ENCODE measurements at places on chromosomes 7 and 10.

- no peak for DNase-seq
Observed at GRCh38 chr7:117399820-117400422, 27.4 kb downstream of the ASZ1 start.

DNA sequence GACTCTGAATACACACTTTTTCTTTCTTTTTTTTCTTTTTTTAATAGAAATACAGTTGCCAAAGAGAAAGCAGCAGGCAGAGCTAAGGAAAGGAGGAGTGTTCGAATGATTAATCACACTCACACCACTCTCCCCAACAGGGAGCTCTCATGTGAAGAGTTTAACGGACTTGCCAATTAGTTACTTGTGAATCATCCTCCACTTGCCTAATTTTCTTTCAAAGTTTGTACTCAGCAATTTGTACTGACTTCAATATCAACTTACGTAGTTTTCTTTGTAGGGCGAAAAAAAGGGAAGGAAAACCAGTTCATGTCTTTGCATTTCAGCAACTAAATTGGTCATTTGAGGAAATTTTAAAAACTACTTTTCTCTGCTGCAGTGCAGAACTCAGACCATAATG is 109.2 kb downstream of the PIP4K2A start:
- DNase-seq, result no peak

DNA sequence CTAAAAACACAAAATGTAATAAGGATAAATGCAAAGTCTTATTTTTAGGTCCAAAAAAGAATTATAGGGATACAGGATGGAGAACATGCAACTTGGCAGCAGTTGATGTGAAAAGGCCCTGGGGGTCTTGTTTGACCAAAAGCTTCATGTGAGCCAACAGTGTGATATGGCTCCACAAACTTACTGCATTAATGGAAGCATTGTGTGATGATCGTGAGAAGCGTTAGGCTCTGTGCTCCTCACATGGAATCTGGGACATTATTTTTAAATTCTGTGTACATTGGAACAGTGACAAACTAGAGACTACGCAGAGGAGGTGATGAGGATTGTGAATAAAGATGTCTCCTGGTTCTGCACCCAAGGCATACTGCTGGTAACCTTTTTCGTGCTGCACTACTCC is 39.1 kb upstream of the CALD1 start:
- no peak for DNase-seq

- no peak for DNase-seq
Observed at GRCh38 chr7:96952974-96953391, 52.4 kb upstream of the DLX6 start.

- no peak for DNase-seq
Observed at GRCh38 chr7:68180761-68181160, 1184.1 kb downstream of the TYW1 start.

DNA sequence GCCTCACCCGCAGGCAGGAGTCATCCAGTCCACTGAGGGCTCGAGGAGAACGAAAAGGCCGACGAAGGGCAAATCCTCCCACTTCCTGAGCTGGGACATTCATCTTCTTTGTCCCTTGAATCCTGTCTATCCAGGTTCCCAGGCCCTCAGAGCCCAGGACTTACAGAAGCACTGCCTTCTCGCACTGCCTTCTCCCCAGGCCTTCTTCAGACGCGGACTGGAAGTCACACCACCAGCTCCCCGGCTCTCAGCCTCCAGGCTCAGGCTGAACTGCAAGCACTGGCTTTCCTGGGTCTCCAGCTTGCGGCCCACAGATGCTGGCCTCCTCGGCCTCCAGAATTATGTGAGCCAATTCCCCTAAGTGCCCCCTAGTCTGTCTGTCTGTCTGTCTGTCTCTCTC is 6.4 kb upstream of the MMP21 start:
- DNase-seq, result no peak

- DNase-seq, result no peak
Observed at GRCh38 chr7:98670186-98670585, 53.1 kb downstream of the NPTX2 start.

GRCh38 chr10:100824886-100825285 is 79.5 kb downstream of the PAX2 start:
- no peak for DNase-seq

DNA sequence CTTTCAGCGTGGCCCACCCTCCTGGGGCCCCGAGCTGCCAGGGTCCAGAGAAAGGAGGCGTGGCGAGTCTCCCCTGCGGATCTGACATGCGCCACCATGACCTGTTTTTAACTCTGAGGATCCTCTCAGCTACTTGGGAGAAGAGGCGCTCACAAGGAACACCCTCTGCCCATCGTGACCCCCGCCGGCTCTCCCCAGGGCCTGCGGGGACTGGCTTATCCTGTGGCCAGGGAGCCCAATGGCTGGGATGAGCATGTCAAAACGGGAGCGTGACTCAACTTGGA is 93.7 kb downstream of the EBF3 start:
- no peak for DNase-seq

- no peak for DNase-seq
Observed at GRCh38 chr7:37545619-37546534, 97.2 kb upstream of the ELMO1 start.

- no peak for DNase-seq
Observed at GRCh38 chr7:69951458-69951857, 353.2 kb downstream of the AUTS2 start.

DNA sequence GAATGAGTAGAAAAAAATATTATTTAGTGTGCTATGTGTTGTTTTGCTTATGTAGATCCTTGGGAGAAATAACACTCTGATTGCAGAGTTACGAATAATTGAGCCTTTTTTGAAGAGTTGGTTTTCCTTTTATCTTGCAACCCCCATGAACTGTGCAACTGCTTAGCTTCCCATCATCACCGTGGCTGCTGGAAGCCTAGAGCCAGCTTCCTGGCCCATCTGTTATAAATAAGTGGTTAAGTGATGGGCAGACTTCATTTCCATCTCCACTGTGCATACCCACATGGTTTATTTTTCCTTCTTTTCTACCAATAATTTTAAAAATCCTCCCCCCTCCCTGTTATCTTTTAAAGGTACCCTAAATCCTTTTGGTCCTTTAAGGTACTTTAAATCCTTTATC is 554.9 kb upstream of the GALNT17 start:
- no peak for DNase-seq

GRCh38 chr10:34576797-34577196 is 238.3 kb downstream of the PARD3 start:
- no peak for DNase-seq

DNA sequence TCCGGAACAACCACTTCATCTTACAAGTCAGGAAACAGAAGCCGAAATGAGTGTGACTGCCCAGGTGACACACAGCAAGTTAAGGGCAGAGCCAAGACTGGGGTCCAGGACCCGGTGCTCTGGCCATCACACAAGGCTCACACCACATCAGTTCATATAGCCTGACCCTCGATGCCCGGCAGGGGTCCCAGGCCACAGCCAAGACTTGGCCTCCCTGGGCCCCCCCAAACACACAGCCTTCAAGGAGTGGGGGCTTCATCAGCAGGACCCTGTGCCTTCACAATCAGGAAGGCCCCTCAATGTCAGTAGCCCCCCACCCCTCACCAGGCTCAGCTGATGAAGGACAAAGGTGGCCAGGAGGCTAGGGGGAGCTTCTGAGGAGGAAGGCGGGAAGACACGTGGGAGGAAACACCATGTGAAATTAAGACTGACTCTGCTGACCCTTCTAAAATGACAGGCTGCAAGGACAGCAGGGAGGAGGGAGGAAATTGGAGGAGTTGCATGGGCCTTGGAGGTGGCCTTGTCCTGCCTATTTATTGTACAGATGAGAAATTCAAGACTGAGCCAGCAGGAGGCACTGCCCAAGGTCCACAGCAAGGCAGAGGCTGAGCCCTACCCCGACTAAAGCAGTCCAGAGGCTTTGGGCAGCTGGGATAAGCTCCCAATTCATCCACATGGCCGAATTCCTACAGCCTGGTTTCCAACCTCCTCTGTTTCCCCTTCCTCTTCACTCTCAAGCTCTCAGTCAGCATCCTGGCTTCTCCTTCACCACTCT is 216.1 kb upstream of the ZMIZ1 start:
- peak; percentile 47 for DNase-seq

- no peak for DNase-seq
Observed at GRCh38 chr10:114802177-114802576, 19.4 kb upstream of the FHIP2A start.

GRCh38 chr10:79375321-79376077 is 28.2 kb downstream of the PPIF start:
- DNase-seq, result no peak

- no peak for DNase-seq
Observed at GRCh38 chr10:19966751-19967150, 150.5 kb downstream of the PLXDC2 start.

DNA sequence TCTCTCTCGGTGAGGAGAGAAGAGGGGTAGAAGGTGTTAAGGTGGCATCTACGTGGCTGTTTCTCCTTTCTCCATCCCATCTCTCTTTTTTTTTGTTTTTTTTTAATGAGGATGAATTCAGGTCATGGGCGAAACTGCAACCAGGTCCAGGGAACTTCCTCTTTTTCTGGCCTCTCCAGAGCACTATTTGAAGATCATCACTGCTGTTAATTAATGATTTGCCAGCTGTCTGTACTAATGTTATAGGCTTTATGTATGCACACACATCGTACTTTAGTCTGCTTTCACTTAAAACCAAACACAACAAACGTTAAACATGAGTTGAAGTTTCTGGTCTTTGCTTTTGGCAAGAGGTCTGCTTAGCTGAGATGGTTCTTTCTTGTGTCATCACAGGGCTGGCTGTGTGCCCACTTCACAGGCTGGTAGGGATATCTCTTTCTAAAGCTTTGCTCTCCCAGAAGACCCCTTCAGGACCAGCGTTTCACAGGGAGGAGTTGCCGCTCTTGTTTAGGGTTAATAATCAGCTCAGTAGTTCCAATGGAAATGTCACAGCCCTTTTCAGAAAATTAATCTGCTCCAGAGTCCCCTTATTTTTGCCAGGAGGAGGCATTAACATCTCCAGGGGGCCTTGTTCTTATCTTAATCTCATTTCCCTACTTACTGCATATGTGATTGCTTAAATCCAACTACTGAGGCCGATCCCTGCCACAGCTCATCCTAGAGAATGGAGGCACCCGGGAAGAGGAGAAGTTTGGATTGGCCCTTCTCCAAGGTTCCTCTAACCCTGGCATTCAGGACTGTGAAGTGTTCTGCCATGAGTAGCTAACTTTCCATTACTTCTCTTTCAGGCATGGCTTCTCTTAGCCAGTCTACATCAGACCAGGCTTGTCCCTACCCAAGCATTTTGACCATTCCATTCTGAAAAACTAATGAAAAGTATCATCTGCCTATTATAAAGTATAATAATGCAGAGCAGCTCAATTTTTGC is 273.9 kb upstream of the NFE2L3 start:
- DNase-seq, result no peak

DNA sequence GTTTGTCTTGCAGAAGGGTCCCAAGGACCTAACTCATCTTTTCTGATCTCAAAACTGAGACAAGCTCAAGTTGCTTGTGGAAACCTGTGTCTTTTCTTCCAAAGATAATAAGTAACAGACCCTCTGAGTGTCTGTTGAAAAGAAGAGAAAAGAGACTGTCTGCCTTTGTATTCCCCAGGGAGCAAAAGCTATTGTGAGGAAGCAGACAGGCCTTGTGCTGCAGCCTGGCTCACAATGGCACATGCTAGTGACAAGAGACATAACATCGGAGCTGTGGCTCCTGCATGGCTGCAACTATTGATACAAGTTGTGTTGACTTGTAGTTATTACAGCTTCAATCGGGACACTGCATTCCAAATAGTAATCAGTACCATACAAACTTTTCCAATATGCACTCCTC is 202.9 kb downstream of the DKK1 start:
- no peak for DNase-seq

DNA sequence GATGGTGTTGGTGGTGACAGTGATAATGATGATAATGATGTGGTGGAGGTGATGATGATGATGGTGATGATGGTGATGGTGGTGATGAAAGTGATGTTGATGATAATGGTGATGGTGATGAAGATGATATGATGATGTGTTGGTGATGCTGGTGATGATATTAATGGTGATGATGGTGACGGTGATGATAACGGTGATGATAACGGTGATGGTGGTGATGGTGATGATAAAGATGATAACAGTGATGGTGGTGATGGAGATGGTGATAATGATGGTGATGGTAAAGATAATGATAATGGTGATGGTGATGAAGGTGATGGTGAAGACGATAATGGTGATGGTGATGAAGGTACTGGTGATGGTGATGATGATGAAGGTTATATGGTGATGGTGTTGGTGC is 76.6 kb downstream of the UNCX start:
- DNase-seq, result no peak

All from activated CD8-positive, alpha-beta T cell treated with anti-CD3 and anti-CD28 coated beads for 36 hours (primary cell).